GM04503 (cell line): ENCODE measurements at places on chromosomes 13 and 19.

- no peak for DNase-seq
These were observed 145.0 kb downstream of the ABCC4 start for GRCh38 chr13:95156208-95156607.

DNA sequence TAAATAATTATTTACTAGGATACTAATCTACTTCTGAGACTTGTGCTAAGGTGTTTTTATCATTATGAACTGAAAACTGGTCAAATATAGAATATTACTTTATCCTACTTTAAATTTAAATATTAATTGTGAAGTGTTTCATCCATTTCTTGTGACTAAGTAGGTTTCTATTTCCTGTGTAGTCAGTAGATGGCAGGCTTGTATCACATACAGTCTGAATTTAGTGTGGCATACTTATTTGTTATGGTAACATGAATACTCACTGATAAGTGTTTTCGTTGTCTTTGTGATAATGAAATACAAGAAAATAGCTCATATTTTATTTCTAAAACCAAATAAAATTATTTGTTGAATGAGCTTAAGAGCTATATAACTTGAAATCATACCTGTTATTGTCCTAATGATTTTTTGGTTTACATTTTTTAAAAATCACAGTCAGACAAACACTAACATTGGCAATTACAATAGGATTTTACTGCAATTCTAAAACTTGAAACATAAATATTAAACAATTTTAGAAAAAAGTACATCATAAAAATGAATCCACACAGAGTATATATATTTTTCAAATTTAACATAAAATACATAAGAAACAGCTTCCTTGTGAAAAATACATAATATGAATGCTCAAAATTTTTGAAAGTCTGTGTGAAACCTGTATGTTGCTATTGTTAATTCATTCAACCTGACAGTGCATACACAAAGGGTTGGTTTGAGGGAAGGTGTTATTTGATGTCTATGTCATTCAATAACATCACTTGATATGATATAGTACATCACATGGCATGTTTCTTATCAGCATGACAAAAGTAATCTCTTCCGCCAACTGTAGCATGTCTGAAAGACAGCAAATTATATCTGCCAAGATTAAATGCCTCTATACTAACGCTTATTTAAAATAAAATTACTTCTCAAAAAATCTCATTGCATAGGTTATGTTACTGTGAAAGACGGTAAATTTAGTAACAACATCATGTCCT lies 904.8 kb upstream of the PCDH20 start:
- DNase-seq, result no peak

GRCh38 chr13:46339035-46339666 lies 47.9 kb downstream of the RUBCNL start:
- DNase-seq, result no peak

DNA sequence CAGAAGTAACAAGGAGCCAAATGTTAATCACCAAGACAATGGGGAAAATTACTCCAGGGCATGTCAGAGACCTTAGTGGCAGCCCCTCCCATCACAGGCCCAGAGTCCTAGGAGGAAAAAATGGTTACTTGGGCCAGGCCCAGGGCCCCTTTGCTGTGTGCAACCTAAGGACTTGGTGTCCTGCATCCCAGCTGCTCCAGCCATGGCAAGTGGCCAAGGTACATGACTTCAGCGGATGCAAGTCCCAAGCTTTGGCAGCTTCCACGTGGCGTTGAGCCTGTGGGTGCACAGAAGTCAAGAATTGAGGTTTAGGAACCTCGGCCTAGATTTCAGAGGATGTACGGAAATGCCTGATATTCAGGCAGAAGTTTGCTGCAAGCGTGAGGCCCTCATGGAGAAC lies 46.7 kb downstream of the OR10H4 start:
- no peak for DNase-seq

- no peak for DNase-seq
These were observed 214.1 kb downstream of the COL4A1 start for GRCh38 chr13:110092831-110093247.

- DNase-seq, result no peak
These were observed 64.8 kb upstream of the ZNF85 start for GRCh38 chr19:20858218-20858617.

DNA sequence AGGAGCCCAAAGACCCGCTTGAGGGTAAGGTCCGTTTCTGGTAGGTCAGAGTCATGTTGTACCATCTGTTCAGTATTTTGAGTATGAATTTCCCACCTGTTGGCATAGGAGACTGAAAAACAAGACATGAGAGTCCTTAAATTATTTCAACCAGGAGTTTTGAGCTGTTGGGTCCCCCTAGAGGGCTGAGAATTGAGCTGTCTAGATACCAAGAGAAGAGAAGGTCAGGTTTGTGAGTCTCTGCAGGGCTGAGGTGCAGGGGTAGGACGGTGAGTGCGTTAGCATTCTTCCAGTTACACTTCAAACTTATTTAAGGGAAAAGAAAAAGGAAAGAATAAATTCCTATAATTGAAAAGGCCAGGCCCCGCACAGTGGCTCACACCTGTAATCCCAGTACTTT lies 5.0 kb downstream of the CBLC start:
- no peak for DNase-seq

DNA sequence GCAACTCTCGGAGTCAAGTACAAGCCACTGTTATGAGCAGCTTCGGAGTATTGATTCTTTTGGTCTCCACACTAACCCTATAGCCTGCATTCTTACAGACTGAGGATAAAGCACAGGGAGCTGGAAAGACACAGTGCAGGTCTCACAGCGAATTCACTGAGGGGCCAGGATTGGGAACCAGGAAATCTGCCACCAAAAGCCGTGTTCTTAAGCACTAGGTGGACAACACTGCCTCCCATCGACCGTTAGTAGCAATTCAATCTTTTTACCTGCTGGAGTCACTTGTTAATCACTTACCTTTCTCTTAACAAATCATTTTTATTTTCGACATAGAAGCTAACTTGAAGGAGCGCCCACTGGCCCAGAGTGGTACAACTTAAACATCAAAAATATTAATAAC lies 6.3 kb downstream of the PMIS2 start:
- DNase-seq, result no peak

GRCh38 chr13:110330491-110331011 lies 23.5 kb downstream of the COL4A2 start:
- DNase-seq, result peak; percentile 64

DNA sequence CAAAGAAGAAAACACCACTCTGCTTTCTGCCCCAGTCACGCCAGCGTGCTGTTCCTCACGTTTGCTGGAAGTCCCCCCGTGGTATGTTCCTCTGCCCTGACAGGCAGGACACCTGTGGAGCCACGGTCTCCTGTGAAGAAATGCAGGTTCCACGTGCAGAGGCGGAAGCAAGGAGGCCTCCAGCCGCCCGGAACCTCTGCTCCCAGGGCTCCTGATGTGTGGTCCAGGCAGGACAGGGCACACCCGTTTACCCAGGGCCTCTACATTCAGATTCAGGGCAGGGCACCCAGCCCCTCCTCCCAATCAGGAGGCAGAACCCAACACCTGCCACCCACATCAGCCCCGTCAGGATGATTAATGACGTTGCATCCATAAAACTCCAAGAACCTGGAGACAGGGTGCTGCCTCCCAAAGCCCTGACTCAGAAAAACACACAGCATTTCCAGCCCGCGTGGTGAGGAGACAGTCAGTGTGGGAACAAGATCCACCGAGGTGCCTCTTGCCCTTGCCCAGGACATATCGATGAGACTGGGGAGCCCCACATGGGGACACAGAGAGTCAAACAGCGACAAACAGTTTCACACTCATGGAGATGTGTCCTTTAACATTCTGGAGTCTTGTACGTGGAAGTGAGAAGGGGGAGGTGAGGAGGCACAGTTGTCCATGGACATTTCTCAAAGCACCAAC lies 76.2 kb downstream of the COL4A1 start:
- DNase-seq, result no peak

DNA sequence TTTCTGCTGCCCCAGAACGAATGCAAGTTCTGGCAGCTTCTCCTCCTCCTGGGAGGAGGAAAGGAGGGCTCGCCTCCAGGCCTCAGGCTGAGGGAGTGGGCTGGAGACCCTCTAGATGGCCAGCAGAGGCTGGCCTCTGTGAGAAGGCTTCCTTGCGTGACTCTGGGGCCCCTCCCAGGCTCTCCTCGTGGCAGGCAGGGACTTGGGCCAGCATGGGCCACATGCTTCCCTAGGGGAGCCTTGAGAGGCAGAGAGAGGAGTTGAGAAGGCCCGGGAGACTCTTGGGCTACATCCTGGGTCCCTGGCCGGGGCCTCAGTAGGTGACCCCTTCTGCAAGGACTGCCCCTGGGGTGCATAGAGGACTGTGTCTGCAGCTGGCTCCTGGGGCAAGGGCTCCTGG lies 25.9 kb downstream of the LYL1 start:
- DNase-seq, result no peak

GRCh38 chr13:25979371-25979770 lies 72.4 kb downstream of the SHISA2 start:
- no peak for DNase-seq

- no peak for DNase-seq
These were observed 159.0 kb downstream of the PAN3 start for GRCh38 chr13:28297341-28297740.

DNA sequence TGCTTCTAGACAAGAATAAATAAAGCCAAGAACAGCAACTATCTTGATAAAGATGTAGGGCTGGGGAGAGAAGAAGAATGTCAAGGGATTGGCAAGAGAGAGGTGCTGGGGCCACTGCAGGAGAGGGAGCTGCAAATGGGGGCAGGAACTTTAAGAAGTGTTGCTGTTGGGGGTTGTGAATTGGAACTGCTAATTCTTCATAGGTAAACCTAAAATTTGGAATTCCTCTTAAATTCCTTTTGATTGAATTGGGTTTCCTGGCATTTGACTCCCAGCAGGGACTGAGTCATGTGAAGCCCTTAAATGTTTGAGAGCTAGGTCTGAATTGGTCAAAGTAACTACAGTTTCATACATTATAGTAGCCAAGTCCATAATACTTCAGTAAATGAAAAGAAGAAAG lies 305.6 kb upstream of the TMTC4 start:
- DNase-seq, result no peak

DNA sequence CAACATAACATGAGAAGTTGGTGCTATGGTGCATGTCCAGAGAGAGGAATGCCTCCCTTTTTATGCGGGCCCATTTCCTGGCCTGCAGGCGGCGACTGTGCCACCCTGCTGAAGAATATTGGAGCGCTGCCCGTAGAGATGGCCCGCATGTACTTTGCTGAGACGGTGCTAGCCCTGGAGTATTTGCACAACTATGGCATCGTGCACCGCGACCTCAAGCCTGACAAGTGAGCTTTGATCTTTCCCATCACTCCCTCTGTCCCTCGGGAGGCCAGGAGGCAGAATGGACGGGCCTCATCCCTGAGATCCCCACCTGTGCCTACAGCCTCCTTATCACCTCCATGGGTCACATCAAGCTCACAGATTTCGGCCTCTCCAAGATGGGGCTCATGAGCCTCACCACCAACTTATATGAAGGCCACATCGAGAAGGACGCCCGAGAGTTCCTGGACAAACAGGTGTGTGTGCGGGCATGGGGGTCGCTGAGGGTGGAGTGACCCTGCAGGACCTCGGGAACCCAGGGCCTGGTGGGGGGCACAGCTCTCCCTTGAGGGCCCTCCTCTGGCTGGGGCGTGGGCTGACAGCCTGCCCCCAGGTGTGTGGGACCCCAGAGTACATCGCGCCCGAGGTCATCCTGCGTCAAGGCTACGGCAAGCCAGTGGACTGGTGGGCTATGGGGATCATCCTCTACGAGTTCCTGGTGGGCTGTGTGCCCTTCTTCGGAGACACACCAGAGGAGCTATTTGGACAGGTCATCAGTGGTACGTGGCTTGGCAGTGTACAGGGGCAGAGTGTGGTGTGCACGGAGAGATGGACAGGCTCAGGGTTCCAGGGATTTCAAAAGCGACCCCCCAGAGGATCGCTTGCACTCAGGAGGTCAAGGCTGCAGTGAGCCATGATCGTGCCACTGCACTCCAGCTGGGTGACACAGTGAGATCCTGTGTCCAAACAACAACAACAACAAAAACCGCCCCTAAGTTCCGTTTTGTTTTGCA lies 16.2 kb downstream of the DNASE2 start:
- no peak for DNase-seq

DNA sequence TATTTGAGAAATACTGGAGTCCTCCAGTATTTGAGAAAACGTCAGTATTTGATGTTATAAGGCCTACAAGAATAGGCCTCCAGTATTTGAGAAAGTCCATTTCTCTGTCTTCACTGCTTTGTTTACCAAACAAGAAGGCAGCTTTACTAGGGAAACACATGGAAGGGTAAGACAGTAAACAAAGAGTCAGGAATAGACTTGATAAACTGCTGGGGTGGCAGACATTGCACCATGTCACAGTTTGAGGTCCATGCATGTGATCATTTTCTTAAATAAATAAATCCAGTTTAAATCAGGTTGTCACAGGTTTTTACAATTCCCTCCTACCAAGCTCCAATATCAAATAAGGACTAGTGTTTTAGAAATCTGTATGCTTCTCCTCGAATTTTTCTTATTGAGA lies 1431.0 kb upstream of the SPRY2 start:
- no peak for DNase-seq

DNA sequence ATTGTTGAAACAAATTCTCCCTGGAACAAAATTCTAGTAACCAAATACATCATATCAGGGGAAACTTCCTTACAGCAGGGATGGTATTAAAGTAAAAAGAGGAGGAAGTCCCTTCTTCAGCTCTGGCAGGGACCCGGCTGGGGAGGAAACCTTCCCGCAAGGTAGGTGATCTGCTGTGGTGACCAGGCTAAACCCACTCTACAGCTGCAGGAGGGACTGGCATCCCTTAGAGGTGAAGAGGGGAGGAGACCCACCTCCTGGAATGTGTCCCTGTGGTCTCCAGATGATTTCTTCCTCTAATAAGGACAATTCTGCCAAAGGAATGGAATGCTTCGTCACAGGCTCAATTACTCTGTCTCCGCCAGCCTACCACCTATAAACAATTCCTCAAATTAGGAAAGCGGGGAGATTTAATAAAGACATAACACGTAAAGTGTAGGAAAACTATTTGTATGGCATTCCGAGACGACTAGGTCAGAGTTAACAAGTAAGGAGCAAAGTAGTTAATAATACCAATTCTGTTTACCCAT lies 637 bp upstream of the PDS5B start:
- DNase-seq, result no peak

- no peak for DNase-seq
These were observed 1.3 kb downstream of the PALM start for GRCh38 chr19:709965-710571.

DNA sequence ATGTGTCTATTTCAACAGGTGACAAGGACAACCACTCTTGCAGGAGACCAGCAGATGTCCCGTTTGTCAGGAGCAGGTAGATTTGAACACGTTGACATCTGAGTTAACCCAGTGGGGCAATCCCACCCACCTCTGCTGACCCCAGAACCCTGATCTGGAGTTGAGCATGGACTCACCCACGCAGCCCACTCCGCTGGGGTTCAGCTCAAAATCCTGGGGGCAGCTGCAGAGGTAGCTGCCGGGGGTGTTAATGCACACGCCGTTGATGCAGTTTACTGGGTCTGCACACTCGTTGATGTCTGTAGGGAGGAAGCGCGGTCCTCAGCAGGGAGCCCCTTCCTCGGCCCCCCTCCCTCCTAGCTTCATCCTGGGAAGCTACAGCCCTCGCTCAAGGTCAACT lies 39.9 kb downstream of the FBN3 start:
- no peak for DNase-seq

GRCh38 chr13:66627512-66627911 lies 602.6 kb downstream of the PCDH9 start:
- DNase-seq, result no peak

- DNase-seq, result peak; percentile 64
These were observed 2.3 kb upstream of the MZF1 start for GRCh38 chr19:58575183-58576041.

GRCh38 chr19:33714149-33714548 lies 82.5 kb upstream of the KCTD15 start:
- no peak for DNase-seq
